ENCODE measurements at places on chromosomes 3 and 15. TPM values are rescaled to one million over a fixed set of nuclear protein-coding genes. Genes with fewer than 3 reads are reported as not detected.

Gene ERC2
- total RNA-seq, result not detected

Gene DOCK3
- total RNA-seq, result 0.32 TPM

Gene ARF4
- 278 TPM for total RNA-seq

Gene TM6SF1
- total RNA-seq, result 0.11 TPM

Gene SLC22A14
- total RNA-seq, result 0.32 TPM

Gene GDPGP1
- 6.4 TPM for total RNA-seq

Gene LRRIQ4
- total RNA-seq, result under 0.01 TPM

Gene ALG3
- total RNA-seq, result 30.1 TPM

Gene ARHGAP11A
- total RNA-seq, result 23.5 TPM

Gene ATP8B4
- total RNA-seq, result 9.8 TPM

Gene CPN2
- not detected for total RNA-seq

Gene SLC12A1
- not detected for total RNA-seq

Gene SCAP
- 50.5 TPM for total RNA-seq

Gene SPINK8
- total RNA-seq, result not detected

Gene RNU6-1
- not detected for total RNA-seq

Gene DAZL
- total RNA-seq, result not detected
